ENCODE measurements at places on chromosomes 1 and 21. TPM values are rescaled to one million over a fixed set of nuclear protein-coding genes. Genes with fewer than 3 reads are reported as not detected.

The PLEKHA6 gene
- total RNA-seq, result 18.7 TPM

The RUNX3 gene
- not detected for total RNA-seq

DNA sequence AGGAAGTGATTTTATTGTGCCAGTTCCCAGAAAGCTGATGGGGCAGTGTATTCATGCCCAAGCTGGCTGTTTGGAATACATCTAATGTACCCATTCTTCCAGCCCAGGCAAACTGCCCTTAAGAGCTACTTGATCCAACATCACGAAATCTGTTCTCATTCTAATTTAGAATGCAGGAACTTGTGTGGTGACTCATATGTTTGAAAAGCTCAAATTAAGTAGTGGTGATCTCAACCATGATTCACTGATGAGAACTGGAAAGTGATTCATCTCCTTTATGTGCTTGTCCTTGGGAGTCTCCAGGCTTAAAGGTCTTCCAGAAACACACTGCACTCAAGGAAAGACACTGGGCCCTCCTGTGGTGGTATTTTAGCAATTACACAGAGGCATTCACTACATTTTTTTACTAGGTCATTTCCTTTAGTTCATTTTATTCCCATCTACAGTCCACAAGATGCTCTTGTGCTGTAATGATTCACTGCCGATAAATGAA, 65.4 kb downstream of the RPE65 start:
- peak; percentile 97 for DNase-seq

The PTPRC gene
- 0.05 TPM for total RNA-seq

- no peak for DNase-seq
Observed at GRCh38 chr1:80933346-80933745, 867.4 kb upstream of the ADGRL2 start.

DNA sequence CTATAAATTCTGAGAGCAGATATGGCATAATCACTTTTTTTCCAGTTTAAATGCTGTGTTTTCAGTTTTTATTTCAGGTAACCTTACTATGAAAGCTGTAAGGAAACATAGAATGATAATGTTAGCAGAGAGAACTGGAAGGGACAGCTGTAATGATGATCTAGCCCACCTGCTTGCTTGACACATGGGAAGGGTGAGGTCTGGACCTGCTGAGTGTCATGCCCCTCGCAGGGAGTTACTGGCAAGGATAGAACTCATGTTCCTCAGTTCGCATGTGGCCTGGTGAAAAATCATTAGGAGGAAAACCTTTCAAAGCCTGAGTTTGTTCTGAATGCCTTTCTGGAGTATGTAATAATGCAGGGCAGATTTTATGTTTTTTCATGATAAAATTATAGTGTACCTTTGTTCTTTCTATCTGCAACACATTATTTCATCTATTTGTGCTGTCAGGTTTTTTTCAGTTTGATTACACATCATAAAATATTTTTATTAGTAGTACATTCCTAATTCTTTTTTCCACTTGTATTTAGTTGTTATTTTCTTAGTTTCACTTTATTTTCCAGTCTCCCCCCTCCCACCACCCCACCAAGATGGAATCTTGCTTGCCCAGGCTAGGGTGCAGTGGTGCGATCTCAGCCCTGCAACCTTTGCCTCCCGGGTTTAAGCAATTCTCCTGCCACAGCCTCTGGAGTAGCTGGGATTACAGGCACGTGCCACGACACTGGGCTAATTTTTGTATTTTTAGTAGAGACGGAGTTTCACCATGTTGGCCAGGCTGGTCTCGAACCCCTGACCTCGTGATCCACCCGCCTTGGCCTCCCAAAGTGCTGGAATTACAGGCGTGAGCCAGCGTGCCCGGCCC, 8.0 kb downstream of the DDI2 start:
- DNase-seq, result peak; percentile 24

DNA sequence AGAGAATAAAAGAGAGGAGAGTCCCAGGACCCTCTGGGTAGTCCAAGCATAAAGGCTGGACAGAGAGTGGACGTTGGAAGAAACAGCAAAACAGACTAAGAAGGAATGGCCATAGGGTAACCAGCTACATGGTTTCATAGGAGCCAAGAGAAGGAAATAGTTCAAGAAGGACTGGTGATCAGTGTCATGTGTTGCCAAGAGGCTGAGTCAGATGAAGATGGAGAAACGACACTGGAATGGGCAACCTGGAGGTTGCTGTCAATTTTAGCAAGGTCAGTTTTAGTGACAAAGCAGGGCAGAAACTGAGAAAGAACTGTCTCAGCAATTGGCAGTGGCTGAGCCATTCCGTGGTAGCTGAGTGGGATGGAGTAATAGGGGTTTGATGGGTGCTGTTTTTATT, 41.4 kb downstream of the HMGB4 start:
- no peak for DNase-seq

GRCh38 chr1:48955774-48956173, 179.1 kb upstream of the BEND5 start:
- DNase-seq, result no peak

The ZSWIM5 gene
- total RNA-seq, result not detected

The CFAP74 gene
- not detected for total RNA-seq

DNA sequence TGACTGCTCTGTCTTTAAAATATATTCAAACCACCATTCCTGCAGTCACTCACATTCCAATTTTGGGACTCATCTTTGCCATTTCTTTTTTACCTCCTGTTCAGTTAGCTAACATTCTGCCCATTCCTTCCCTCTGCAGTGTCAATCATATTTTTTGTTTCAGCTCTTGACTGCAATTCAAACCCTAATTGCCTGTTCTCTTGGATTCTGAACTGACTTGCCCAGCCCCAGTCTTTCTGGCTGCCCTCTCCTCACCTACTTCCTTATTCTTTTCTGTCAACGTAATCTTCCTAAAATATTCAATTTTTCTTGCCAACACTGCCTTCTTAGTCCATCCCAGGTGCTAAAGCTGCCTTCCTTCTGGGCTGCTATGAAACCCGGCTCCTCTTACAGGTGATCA, 6.1 kb downstream of the PRDM2 start:
- no peak for DNase-seq

DNA sequence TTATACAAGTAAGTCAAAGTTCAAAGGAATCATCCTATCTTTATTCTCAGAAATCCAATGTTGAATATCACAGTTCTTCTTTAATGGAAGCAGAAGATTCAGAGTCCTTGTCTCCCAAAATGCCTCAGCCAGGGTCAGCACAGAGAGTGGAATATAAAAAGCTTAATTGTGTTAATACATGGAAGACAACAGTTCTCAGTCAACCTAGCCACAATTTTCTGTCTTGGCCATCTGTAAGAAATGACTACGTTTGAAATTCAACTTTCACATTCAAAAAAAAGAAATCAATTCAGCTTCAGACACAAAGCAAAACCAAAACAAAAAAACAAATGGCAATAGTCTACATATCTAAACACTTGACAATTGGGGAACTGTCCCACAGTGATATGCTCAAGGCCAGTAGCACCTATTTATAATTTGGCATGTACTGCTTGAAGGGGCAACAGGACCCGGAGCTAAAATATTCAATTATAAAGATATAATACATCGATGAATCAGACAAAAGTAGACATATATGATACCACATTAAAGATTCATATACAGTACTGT, 27.3 kb upstream of the GLIS1 start:
- peak; percentile 17 for DNase-seq

DNA sequence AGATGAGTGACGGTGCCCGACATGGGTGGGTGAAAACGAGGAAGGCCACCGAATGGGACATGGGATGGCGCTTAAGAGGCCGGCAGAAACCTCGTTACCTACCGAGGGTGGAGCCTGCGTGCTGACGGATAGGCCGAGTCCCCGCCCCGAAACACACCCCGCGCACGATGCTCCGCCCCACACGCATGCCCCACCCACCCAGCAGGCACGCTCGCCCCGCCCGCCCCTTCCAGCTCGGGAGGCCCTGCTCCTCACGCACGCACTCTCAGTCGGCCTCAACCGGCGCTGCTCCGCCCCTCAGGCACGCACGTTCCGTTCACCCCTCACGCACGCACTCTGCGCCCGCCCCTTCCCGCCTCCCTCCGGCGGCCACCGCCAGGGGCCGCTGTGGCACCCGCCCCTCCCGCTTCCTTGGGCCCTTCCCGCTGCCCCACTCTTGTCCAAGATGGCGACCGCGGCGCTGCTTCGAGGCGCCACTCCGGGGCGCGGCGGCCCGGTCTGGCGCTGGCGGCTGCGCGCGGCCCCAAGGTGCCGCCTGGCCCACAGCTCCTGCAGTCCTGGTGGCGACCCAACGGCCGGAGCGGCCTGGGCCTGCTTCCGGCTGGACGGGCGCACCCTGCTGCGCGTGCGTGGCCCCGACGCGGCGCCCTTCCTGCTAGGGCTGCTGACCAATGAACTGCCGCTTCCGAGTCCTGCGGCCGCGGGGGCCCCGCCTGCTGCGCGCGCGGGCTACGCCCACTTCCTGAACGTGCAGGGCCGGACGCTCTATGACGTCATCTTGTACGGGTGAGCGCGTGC, at the start of gene IBA57:
IBA57 (plus strand) TSS at position 433 of the 798 bp plus-strand sequence; CDS start at position 446, 13 bp downstream.
- DNase-seq, result peak; percentile 98

The CACHD1 gene
- not detected for total RNA-seq

The OR6N1 gene
- total RNA-seq, result not detected

- no peak for DNase-seq
Observed at GRCh38 chr1:4317207-4317606, 337.2 kb upstream of the AJAP1 start.

- no peak for DNase-seq
Observed at GRCh38 chr1:30313176-30313575, 410.2 kb downstream of the MATN1 start.

The ADORA1 gene
- total RNA-seq, result 42.0 TPM

- no peak for DNase-seq
Observed at GRCh38 chr1:50193002-50193401, 84.3 kb downstream of the ELAVL4 start.

The C1orf53 gene
- 12.6 TPM for total RNA-seq

- DNase-seq, result no peak
Observed at GRCh38 chr21:15005391-15005790, 59.4 kb downstream of the NRIP1 start.

The RGS8 gene
- not detected for total RNA-seq

DNA sequence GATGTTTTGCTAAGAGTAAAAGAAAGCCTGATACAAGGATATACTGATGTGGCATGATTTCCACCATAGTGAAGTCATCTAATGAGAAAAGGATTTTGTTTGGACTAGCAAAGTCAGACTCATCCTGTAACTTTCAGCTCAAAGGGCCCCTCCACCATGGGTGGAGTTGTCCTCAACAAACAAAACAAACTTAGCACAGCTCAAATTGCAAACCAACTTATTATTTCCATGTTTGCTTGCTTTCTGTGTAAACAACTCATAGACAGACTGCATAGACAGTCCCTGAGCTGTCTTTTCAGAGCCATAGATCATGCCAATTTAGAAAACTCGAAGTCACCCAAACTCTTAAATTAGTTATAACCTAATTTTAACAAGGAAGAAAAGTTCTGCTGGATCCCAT, 69.4 kb upstream of the VAV3 start:
- no peak for DNase-seq

GRCh38 chr1:110150330-110151174, at the start of gene SLC6A17:
SLC6A17 (plus strand) TSS chr1:110150494; CDS start chr1:110166930, 16,436 bp downstream.
- peak; percentile 26 for DNase-seq

GRCh38 chr1:172533513-172534151, 682 bp downstream of the SUCO start:
- DNase-seq, result no peak

The GPR52 gene
- not detected for total RNA-seq

- no peak for DNase-seq
Observed at GRCh38 chr1:167128261-167129227, 34.7 kb downstream of the STYXL2 start.

DNA sequence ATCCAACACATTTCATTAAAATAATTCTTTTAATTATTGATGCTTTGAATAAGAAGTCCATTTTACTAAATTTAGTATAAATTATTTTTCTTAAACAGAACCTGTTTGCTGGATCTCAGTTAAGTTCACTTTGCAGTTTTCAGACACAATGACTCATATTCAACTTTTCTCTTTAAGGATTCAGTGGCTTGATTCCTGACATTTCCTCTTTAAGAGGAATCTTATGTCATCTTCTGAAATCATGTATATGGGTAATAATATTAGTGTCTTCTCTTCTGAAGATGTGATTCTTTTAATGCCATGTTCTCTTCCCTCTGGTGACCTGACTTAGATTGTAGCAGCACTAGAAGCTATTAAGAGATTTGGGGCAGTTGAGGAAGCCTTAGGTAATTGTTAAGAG, 12.6 kb downstream of the CREG1 start:
- DNase-seq, result no peak

GRCh38 chr1:64038965-64039364, 164.5 kb upstream of the UBE2U start:
- no peak for DNase-seq

DNA sequence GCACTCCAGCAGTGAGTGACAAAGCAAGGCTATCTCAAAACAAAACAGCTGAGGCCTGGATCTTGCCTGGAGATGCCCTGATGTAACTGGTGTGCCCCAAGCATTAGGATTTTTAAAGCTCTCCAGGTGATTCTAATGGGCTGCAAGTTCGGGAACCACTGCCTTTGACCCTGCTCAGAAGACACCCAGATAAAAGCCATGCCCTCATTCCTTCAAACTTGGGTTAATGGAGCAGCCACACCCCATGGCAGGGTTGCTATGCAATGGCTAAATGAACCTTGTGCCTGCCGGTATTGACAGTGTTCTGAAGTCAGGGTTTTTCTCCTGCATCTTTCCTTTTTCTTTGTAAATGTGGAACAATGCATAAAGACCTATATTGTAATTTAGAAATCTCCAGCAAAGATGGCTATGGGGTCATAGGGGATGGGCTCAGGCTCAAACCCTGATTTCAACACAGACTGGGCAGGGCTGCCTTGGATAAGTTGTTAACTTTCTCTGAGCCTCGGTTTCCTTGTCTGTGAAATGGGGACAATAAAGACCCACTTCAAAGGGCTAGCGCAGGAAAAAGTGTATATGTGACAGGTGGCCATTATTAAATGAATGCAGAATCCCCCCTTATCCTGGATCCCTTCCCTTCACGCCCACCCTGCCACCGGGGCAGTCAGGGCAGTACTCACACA, 453 bp downstream of the TFF3 start:
- no peak for DNase-seq

- no peak for DNase-seq
Observed at GRCh38 chr1:158374860-158375259, 21.2 kb downstream of the CD1E start.

DNA sequence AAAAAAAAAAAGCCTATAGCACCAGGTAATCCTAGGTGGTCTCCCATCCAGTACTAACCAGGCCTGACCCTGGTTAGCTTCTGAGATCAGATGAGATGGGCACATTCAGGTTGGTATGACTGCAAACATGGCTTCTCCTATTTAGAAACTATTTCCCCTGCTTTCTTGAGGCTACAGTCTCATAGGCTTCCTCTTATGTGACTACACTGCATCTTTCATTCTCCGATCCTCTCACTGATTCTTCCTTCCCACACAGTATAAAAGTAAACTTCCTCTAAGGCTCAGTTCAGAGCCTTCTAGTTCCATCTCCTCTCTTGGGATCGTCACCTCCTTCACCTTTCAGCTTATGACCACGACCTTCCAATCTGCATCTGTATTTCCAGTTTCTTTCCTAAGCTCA, 30.4 kb upstream of the RNF2 start:
- no peak for DNase-seq

The S100A6 gene
- 423 TPM for total RNA-seq
